Placental pericyte (primary cell): ENCODE measurements at places on chromosomes 5 and 9. TPM values are rescaled to one million over a fixed set of nuclear protein-coding genes. Genes with fewer than 3 reads are reported as not detected.

PDE6A gene
- not detected in 2 replicates for total RNA-seq

MARVELD2 gene
- 1.0 and 1.1 TPM in 2 replicates for total RNA-seq

PCDHB10 gene
- 0.22 and 0.43 TPM in 2 replicates for total RNA-seq

FCN2 gene
- total RNA-seq = not detected in 2 replicates

PCDHB11 gene
- under 0.01 and 0.29 TPM in 2 replicates for total RNA-seq
